Fibroblast of skin of abdomen (primary cell): ENCODE measurements at places on chromosomes 4 and X.

- no peak for DNase-seq
Measured at GRCh38 chr4:183332447-183332846, 10.2 kb upstream of the CLDN24 start.

DNA sequence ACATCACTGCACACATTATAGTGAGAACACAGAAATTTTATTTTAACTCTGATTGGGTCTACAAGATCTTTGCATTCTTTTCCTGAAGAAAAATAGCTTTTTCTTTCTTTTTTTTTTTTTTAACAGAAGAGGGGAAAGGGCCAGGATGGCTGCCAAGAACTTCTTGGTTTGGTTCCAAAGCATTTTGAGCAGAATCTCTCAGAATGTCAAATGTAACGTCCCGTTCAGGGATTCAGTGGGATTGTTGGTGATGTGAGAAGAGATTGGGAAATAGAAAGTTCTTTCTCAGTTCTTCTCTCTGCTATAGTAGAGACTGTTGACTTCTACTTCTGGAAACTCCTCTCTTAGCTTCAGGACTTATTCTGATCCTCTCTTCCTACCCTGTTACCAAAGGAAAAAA lies 70.9 kb upstream of the CBR4 start:
- DNase-seq = peak; percentile 80

DNA sequence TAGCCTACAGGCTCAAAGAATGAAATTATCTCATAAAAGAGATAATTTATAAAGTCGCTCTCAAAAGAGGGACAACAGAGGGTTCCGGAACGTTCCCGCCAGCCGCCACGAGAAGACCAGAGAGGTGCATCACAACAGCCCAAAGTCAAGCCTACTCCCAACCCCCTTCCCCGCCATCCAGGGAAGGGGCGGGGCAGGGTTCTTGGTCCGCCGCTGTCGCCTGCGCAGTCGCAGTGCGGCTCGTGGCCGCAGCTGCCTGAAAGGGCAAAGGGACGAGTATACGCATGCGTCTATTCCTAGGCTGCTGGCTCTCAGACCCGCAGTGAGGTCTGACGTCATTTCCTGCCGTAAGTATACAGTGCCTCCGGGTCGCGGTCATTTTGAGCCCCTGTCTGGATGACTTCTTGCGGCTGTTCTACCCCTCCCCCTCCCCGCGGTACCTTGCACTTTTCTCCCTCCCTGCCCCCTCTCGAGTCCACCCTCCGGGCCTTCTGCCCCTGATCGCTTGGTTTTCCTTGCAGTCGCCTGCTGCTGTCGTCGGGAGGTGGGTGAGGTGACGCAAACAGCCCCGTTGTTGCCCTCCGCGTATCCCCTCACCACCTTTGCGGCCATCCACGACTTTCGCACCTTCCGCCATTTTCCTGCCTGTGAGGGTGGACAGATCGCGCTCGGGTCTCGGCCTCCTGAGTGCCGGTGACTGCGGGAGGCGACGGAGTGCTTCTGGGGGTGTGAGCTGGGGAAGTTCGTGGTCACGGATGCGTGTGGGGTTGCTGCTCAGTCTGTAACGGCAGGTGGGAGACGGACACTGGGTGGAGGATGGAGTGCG lies at the start of gene OCIAD1:
Gene OCIAD1 (plus strand): TSS at position 383 of the 826 bp plus-strand sequence. CDS start 1,537 bp downstream, outside the sequence.
- DNase-seq = peak; percentile 99

- peak; percentile 20 for DNase-seq
Measured at GRCh38 chr4:60744767-60745166, 455.4 kb upstream of the ADGRL3 start.

DNA sequence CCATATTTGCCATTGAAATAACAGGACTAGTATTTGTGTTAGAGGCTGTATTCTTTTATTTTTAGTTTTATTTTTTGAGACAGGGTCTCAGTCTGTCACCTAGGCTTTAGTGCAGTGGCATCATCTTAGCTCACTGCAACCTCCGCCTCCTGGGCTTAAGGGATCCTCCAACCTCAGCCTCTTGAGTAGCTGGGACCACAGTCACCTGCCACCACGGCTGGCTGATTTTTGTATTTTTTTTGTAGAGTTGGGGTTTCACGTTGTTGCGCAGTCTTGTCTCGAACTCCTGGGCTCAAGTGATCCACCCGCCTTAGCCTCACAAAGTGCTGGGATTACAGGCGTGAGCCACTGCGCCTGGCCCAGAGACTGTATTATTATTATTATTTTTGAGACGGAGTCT lies 15.3 kb downstream of the TMEM131L start:
- DNase-seq = no peak

DNA sequence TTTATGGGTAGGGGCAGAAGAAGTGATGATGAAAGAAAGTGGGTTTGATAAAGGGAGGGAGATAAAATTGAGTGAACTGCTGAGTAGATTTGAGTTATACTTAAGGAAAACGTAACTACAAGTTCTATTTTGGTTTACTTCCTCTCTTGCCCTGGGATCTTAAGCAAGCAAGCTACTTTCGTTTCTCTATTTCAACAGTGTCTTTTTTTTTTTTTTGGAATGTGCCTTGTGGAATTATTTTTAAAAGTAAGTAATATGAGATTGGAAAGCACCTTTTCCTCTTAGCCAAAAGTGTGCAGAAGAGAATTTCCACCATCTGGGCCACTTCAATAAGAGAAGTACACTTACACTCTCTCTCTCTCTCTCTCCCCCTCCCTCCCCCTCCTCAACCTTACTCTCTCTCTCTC lies 16.0 kb upstream of the C4orf36 start:
- no peak for DNase-seq

GRCh38 chrX:63751481-63751880 lies 33.5 kb downstream of the ARHGEF9 start:
- DNase-seq = no peak

- no peak for DNase-seq
Measured at GRCh38 chr4:53432528-53433424, 55.3 kb downstream of the FIP1L1 start.

DNA sequence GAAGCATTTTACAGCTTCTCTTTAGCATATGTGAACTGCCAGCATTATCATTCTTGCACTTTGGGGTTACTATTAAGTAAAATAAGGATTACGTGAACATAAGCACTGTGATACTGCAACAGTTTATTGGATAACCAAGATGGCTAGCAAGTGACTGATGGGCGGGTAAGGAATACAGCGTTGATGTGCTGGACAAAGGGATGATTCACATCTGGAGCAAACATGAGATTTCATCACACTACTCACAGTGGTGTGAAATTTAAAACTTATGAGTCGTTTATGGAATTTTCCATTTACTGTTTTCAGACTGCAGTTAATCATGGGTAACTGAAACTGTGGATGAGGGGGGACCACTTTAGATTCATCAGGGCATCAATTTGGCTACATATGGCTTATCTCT lies 16.0 kb downstream of the NBDY start:
- DNase-seq = peak; percentile 79

GRCh38 chr4:145730026-145730425 lies 50.1 kb downstream of the C4orf51 start:
- no peak for DNase-seq

- no peak for DNase-seq
Measured at GRCh38 chr4:60241866-60242265, 958.3 kb upstream of the ADGRL3 start.

DNA sequence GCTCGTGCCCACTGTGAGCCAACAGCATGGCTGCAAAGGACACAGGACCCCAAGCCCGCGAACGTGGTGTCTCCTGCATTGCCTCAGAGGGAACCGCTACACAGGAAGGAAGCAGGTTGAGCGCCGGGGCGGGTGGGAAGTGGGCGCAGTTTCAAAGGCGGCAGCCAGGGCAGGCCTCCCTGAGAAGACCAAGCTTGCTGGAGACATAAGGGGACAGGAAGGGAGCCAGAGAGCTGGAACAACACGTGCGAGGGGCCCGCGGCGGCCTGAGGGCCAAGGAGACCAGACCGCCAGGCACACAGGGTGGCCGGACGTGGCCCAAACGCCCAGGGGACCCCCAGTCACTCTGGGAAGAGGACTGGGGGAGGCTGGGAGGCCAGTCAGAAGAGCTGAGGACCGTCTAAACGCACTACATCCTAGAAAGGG lies 32.0 kb downstream of the CTBP1 start:
- no peak for DNase-seq

GRCh38 chr4:6898763-6899162 lies 10.9 kb upstream of the TBC1D14 start:
- DNase-seq = no peak

- DNase-seq = no peak
Measured at GRCh38 chr4:173685831-173686210, 155.8 kb upstream of the HAND2 start.

GRCh38 chr4:31655328-31655727 lies 935.2 kb downstream of the PCDH7 start:
- DNase-seq = peak; percentile 72

- no peak for DNase-seq
Measured at GRCh38 chrX:33126469-33126868, 84.9 kb downstream of the DMD start.

GRCh38 chr4:105107095-105107856 lies 39.4 kb upstream of the TET2 start:
- no peak for DNase-seq

DNA sequence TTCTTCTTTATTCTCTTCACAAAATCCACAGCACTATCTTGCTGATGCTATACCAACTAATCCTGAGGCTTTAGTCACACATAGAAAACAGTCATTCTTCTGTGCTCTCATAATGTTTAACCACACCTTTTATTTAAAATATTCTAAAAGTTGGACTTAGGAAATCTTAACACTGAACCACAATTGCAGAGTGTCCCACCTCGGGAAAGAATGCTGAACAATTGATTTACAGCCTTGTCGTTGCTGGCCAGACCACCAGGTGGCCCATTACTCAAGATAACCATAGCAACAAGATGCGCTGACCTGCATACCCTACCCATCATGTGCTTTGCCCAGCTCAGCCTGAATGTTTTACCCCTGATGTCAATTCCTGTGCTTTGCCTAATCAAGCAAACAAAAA lies 100.8 kb downstream of the ARSJ start:
- DNase-seq = peak; percentile 69

DNA sequence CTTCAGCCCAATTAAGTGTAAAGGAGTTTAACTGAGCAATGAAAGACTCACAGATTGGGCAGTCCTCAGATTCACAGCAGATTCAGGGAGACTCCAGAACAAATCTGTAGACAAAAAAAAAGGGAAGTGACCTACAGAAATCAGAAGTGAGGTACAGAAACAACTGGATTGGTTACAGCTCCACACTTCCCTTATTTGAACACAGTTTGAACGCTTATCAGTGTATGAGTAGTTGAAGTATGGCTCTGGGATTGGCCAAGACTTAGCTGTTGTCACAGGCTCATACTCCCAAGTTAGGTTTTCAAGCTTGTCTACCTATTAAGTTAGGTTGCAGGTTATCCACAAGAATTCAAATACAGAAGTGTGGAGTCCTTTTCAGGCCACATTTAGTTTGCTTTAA lies 112.4 kb upstream of the ELOVL6 start:
- DNase-seq = no peak

DNA sequence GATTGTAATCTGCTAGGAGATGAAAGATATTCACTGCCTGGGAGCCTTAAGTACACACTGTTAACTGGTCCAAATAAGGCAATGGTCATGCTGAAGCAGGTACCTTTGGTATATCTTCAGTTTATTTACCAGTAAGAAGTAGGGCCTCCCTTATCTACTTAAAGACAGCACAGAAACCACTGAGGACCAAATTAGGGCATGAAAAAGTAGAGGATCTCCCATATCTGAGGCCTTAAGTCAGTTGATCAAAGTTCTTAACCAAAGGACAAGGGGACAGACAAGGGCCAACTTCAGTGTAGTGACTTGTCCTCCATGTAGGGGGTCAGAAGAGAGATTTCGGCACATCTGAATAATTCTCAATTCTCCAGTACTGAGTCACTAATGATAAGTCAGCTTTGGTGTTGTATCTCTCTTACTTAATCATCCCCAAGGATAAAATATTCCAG lies 59.1 kb downstream of the AMELX start:
- DNase-seq = no peak

GRCh38 chr4:125750828-125751466 lies 436.2 kb downstream of the FAT4 start:
- peak; percentile 26 for DNase-seq

- DNase-seq = no peak
Measured at GRCh38 chr4:82555276-82555675, 6.5 kb downstream of the TMEM150C start.

DNA sequence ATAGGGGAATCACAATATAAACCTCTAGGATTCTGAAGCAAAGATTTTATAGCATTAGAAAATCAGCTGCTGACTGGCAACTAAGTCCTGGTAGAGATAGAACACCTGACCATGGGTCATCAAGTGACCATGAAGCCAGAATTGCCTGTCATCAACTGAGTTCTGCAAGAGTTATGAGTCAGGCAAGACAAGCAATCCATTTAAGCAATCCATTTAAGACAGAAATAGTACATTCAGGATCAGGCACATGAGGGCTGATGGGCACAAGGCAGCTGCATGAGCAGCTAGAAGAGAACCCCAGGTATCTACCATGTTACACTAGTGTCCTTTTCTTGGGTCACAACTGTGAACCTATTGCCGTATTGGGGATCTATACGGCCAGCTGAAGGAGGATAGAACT lies 98.9 kb downstream of the SPRY1 start:
- no peak for DNase-seq

DNA sequence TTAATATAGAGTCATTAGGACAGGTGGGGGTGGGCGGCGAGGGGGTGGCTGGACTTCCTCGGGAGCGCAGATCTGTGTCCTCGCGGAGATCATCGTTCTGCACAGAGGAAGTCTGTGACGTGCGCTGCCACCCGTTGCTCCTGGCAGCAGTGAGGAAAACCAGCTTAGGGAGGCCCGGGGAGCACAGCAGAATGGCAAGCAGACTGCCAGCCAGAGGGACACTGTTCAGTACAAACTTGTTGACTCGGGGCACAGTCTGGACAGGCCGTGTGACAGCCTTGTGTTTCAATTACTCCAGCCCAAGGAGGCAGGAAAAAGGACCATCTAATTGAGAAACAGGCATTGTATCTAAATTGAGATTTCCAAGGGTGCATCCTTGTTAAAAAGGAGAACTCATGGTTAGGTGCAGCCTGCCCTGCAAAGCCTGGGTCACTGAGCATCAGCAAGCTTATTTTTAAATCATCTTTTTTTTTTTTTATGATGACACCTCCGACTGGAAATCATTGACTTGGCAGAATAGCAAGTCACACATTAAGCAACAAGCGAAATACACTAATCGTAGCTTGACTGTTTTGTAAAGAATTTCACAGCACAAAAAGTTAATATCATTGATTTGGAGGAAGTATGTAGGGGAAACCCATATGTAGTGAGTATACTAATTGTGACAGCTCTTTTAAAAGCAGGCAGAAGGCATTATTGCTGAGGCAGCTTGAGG lies 512.0 kb upstream of the FAT1 start:
- DNase-seq = no peak

DNA sequence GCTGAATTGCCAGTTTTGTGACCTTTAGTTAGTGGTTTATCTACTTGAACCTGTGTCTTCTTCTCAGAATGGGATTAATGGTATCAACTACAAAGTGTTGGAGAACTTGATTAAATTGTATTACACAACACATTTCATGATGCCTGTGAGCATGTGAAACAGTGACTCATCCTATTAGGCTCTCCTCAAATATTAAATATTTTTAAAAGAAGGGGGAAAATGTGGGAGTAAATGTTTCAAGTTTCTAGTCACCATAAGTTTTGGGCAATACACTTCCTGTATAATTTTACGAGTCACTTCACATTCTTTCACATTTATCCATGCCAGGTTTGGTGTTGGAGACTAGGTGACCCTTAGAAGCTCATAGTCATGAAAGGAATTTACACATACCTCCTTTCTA lies 147.0 kb downstream of the HS3ST1 start:
- peak; percentile 37 for DNase-seq
